Stimulated activated CD8-positive, alpha-beta memory T cell treated with anti-CD3 and anti-CD28 coated beads, Interleukin-7, amount 100 ng/mL, for 4 hours (primary cell): ENCODE measurements at places on chromosomes 7 and 10.

- DNase-seq = no peak
These were observed 80.1 kb upstream of the LRRN3 start for GRCh38 chr7:111010798-111011197.

DNA sequence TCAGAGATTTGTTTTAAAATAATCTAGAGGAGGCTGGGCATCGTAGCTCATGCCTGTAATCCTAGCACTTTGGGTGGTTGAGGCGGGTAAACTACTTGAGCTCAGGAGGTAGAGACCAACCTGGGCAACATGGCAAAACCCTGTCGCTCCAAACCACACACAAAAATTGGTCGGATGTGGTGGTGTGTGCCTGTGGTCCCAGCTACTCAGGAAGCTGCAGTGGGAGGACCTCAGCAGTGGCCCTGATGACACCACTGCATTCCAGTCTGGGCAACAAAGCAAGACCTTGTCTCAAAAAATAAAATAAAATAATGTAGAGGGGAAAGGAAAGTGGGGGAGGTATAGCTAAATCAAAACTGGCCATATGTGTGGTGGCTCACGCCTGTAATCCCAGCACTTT is 13.9 kb upstream of the PPP3CB start:
- DNase-seq = no peak

DNA sequence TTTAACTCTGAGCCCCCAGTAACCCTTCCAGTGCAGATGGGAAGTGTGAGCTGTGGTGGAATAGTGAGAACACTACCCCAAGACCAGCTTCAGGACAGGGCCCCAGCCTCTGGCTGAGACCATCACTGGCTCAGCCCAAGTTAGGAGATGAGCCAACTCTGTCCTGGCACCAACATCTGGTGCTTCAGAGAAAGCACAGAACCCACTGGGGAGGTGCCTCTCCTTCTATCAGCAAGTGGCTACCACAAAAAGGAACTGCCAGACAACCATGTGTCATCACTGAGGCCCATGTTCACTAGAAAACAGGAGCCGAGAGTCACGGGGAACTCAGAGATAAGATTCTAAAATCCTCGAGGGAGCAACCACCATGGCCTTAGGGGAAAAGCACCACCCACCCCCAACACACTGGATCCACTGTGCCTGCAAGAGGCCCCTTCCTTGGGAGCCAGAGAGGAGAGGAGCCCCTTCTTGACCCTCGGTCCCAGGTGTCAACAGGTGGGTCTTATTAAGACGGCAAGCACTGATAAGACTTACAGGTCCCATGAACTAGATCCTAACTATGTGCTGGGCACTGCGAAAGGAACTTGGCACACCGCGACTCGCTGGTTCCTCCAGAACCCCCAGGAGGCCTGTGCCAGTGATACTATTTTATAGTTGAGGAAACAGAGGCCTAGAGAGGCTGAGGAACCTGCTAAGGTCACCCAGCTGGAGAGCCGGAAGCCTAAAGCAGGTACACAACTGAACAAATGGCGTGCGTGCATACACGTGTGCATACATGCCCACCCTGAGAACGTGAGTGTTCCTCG is 102.7 kb downstream of the FAM53B start:
- DNase-seq = peak; percentile 32

DNA sequence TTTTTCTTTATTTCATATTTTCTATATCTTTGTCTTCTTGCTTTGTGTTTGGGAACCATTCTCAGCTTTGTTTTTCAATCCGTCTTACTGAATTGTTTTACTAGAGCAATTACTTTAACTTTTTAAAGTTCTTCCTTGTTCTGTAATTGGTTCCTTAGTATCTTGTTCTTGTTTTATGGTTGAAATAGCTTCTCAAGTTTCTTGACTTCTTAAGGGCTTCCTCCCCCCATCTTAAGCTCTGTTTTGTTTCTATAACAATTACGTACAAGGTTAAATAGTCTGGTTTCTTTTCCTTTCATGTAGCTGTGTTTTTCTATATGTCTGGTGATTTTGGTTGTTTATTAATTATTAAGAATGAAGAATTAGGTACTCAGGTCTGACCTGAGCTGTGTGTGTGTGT is 158.0 kb downstream of the SDHAF3 start:
- DNase-seq = no peak

DNA sequence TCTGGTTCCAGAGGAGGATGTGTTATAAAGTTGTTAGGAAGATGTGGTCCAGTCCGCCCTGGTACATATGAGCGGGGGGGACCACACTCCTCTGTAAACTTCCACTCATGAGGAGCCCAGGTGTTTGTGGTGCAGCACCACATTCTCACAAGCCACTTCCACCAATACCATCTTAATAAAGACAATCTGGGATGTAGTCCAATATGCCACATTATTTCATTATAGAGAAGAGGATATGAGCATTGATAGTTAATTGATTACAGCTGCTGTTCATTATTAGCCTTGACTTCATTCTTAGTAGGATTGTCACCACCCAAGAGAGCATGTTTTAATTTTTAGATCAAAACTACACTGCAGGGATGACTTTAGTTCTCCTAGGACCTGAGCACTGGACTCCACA is 40.5 kb downstream of the ERCC6 start:
- DNase-seq = no peak

DNA sequence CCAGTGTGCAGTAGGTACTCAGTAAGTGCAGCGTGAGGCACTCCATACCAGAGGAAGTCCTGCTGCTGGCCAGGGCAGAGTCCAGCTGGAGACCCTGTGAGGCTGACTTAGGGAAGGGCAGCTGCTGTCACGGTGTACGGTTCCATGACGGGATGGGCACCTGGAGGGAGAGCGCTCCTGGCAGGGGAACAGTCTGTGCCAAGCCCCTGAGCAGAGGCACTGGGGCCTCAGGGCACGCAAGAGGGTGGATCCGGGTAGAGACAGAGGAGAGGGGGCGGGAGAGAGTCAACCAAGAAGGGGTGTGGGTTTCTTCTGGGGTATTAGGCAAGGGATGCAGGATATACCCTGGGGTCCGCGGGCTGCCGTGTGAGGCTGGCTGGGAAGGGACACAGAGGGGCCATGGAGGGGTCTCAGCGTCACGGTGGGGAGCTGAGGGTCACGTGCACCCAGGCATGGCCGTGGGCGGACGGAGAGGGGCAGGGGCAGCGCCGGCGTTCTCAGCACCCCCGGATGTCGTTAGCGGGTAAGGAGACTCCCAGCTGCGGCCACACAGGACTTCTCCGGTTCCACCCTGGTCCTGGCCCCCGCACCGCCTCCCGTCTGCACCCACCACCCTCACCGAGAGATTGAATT is 70.5 kb downstream of the MICALL2 start:
- no peak for DNase-seq
